ENCODE measurements at places on chromosomes 2 and 18.

DNA sequence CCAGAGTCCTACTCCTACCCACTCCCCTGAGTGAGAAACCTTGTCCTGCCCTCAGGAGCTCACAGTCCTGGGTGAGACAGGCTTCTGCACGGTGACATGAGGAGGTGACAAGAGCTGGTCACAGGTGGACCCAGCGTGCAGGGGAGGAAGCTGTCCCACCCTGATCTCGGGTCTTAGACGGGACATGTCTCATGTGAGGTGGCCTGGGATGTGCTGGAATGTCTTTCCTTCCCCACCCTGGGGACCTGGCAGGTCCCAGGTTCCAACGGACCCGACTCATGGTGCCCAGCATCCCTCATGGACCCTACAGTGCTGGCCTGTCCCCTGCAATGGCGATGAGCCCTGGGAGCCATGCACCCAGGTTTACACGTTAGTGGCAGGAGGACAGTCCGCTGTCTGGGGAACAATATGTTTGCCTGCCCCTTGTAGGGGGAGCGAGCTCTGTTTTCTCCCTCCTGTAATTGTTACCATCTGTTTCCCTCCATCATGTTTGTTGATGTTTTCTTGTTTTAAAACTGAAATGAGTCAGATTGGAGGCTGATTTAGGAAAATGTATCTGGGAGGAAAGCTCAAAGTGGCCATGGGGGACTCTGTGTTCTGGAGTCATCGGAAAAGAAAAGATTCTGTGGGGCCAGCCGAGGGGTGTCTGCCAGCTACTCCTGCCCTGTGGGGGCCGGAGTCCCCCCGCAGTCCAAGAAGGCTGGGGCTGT lies 238.1 kb downstream of the KLHL29 start:
- no peaks in the 10 kb centered on the region for H3K36me3 ChIP-seq
- no peak overlapping the region for H3K4me3 ChIP-seq
- no peaks in the 10 kb centered on the region for H3K4me1 ChIP-seq
- H3K27ac ChIP-seq: no peak overlapping the region
- DNase-seq: no peak

DNA sequence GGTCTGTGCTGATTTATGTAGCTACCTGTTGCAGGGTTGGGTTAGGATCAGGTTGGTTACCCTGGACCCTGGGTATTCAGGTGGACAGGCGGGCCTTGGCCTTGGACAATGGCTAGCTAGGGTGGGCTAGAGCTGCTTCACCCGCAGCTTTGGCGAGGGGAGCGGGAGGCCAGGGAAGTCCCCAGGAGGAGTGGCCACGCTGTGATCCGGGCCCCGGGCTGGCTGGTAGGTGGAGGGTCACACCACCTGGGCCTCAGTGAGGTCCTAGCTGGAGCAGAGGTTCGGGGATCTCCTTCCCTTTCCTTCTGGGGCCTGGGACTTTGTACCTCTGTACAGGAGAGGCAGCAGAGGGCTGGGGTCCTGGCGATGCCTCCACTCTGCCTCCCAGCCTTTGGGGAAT lies 9.8 kb downstream of the RTP5 start:
- no peaks in the 10 kb centered on the region for H3K36me3 ChIP-seq
- no peak overlapping the region for H3K27ac ChIP-seq
- DNase-seq: no peak
- peaks cover 24% of the 10 kb centered on the region for H3K4me1 ChIP-seq

DNA sequence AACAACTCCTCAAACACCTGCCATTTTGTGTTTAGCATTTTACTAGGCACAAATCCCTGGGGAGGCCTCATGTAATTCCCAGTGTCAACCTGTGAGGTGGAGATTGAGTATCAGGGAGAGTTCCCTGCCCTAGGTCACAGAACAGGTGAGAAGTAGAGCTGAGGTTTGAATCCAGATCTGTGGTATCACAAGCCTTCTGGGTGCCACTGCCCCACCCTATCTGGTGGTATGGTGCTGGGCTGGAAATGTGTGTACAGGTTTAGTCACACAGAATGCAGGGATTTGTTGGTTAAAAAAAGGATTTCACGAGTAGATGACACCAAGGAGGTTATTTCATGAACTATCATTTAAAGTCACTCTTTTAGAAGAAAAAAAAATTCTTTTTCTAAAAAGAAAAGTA lies 35.7 kb upstream of the PKDCC start:
- H3K4me3 ChIP-seq: no peak overlapping the region
- no peaks in the 10 kb centered on the region for H3K36me3 ChIP-seq

DNA sequence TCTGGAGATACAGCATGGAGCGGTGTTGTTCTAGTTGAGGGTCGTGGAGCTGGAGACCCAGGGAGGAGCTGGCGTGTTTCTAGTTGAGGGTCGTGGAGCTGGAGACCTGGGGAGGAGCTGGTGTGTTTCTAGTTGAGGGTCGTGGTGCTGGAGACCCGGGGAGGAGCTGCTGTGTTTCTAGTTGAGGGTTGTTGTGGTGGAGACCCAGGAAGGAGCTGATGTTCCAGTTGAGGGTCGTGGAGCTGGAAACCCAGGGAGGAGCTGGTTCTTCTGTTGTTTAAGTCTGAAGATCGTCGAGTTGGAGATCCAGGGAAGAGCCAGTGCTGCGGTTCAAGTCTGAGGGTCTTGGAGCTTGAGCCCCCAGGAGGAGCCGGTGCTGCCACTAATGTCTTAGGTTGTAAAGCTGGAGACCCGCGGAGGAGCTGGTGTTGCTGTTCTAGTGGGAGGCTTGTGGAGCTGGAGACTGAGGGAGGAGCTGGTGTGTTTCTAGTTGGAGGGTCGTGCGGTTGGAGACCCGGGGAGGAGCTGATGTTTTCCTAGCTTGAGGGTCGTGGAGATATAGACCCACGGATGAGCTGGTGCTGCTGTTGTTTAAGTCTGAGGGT lies 155.3 kb downstream of the RTP5 start:
- DNase-seq: no peak
- H3K4me1 ChIP-seq: peaks cover 6% of the 10 kb centered on the region
- H3K27ac ChIP-seq: no peak overlapping the region
- H3K36me3 ChIP-seq: no peaks in the 10 kb centered on the region
- H3K4me3 ChIP-seq: no peak overlapping the region

- no peak overlapping the region for H3K27ac ChIP-seq
- H3K36me3 ChIP-seq: no peaks in the 10 kb centered on the region
- peaks cover 21% of the 10 kb centered on the region for H3K4me1 ChIP-seq
- H3K27me3 ChIP-seq: no peaks in the 10 kb centered on the region
- H3K4me3 ChIP-seq: no peak overlapping the region
These were observed 4.7 kb downstream of the ANKRD62 start for GRCh38 chr18:12098374-12098773.

Measured in body of pancreas (tissue), 4 donors.